Activated CD4-positive, alpha-beta T cell treated with anti-CD3 and anti-CD28 coated beads for 4 hours (primary cell): ENCODE measurements at places on chromosomes 13 and 19.

DNA sequence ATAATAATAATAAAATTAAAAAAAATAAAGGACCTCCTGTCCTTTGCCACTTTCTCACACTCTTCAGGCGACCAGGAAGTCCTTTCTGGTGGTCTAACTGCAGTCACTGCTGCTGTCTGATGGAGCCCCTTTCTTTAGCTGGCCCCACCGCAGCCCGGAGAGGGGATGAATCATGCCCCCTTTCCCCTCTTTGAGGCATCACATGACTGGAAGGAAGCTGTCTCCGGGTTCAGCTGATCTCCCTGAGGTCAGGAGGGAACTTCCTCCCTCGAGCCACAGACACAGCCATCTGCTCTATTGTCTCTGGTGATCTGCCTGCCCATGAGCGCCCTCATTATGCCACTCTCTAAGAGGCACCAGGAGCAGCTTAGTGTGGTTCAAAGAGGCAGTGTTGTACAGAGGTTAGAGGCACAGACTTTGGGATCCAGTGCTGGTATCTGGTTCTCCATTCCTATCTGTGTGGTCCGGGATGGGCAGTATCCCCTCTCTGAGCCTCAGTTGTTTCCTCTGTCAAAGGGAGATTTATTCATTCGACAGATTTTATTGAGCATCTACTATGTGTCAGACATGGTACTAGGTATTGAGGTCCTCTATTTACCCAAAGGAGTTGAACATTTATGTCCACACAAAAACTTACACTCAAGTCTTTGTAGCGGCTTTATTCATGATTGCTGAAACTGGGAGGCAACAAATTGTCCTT, 30.0 kb downstream of the VAV1 start:
- DNase-seq, result peak; percentile 71

- DNase-seq, result no peak
These were observed 181.5 kb downstream of the DNAJC3 start for GRCh38 chr13:95858286-95859075.

- DNase-seq, result no peak
These were observed 33.1 kb upstream of the TNFAIP8L1 start for GRCh38 chr19:4606181-4606580.

DNA sequence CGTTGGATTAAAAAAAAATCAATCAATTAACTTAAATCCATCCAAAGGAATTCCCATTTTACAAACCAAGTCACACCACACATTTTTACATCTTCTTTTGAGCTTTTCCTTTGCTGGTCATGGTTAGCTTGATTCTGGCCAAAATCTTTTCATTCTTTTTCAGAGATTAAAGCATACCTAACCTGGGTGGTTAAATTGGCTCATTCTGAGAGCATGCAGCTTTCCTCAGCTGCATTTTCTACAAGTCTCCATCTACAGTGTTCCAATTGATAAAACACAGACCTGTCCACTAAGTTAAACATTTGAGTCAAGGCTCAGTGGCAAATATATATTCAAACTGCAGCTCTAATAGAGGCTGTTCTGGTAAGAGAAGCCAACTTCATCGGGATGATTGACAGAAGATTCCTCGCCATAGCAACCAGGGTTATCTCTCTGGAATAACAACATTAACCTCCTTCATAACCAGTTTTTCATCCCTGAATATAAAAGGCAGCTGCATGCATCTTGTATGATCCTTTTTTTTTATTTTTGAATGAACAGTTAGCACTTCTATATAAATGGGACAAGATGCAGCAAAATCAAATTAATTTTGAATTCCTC, 106.2 kb downstream of the DNAJC15 start:
- no peak for DNase-seq

DNA sequence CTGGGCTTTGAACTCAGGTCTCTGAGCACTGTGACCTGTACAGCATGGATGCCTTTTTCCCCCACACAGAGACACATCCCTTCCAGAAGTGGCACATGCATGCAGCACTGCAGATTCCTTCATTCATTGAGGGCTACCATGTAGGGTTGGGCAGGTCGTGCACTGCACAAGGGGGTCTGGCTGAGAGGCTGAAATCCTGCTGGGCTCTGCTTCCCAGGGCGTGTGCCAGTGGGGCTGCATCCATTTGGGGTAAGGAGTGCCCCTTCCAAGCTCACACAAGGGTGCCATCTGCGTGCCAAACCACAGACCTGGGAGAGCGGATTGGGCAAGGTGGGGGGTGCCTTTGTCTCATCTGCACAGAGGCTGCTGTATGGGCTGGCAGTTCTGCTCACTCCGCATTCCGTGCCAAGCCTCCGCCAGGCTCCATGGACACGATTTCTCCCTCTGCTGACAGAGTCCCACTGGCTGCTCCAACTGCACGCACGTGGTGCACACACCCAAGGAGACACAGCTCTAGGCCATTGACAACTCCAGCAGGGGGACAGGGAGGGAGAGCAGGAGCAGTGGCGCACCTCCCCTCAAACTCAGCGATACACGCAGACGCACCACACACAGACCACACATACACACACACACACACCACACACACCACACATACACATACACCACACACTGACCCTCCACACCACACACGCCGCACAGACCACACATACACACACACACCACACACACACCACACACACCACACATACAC, 4.5 kb upstream of the SHISA7 start:
- no peak for DNase-seq

- no peak for DNase-seq
These were observed 66.5 kb downstream of the DGKH start for GRCh38 chr13:42114912-42115311.

DNA sequence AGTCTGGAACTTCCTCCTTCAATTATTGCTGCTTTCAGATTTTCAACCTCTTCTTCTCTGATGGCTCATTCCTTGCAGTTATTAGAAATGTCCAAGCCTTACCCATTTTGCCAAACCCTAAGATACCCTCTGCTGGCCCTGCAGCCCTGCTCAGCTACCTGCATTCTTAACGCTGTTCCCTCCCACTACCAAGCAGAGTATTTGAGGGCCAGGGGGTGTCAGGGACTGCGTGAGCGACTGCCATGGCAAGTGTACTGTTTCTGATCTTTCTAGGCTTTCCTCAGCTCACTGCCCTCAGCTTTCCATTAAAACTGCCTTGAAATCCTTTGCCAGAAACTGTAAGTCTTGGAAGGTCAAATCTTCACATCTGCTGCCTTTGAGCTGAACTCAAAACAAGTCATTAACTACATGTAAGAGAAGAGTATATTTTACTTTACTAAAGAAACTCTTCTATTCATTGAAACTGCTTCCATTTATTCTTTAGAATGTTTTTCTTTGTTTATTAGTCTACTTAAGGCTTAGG, 41.0 kb downstream of the HS6ST3 start:
- DNase-seq, result no peak

GRCh38 chr19:38307076-38307475, 3.0 kb downstream of the C19orf33 start:
- no peak for DNase-seq

DNA sequence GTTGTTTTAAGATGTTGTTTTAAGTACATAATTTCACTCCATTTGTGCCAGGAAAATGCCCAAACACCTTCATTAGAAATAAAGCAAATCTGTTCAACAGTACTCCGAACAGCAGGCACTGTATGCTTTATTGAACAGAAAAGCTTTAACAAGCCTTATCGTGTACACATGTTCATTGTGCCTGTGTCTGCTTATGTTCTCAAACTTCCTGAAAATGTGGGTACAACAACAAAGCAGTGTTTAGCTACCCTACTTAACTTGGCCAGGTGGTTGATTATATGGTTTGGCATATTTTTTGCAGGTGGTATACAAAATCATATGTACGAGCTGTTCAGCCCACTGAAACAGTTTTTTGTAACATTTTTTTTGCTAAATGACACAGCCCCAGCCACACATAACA, 718.0 kb downstream of the DACH1 start:
- DNase-seq, result no peak

- no peak for DNase-seq
These were observed 124.7 kb upstream of the VSTM2B start for GRCh38 chr19:29400917-29401711.

DNA sequence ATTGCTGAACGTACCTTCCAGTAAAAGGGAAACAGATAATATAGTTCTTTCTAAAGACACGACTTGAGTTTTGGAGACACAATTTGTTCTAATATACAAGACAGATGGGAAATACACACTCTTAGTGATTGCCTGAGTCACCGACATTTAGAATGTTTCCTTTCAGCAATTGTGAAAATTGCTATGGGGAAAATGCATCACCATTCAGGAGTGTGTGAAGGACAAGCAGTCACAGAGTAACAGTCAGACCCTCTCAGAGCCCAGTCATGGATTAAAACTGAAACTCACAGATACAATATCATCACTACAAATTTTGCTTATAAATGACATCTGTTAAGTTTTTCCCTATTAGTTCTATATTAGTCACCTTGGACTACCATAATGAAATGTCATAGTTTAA, 286.1 kb downstream of the SPRY2 start:
- DNase-seq, result no peak

DNA sequence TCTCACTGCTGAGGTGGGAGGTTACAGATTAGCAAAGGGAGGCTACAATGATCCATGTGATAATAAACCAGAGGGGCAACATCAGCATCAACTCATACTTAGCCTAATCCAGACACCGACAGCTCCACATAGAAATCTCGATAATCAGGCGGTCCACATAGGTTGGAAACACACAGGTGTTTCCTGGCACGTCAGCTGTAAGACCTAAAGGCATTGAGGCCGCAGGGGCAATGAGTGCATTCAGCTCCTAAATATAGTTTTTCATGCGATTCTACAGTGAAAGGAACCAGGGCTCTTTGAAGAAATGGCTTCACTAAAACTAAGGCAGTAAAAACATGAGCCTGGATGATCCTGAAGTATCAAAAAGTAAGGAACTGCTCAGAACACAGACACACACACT, 19.3 kb downstream of the PLPP2 start:
- no peak for DNase-seq

DNA sequence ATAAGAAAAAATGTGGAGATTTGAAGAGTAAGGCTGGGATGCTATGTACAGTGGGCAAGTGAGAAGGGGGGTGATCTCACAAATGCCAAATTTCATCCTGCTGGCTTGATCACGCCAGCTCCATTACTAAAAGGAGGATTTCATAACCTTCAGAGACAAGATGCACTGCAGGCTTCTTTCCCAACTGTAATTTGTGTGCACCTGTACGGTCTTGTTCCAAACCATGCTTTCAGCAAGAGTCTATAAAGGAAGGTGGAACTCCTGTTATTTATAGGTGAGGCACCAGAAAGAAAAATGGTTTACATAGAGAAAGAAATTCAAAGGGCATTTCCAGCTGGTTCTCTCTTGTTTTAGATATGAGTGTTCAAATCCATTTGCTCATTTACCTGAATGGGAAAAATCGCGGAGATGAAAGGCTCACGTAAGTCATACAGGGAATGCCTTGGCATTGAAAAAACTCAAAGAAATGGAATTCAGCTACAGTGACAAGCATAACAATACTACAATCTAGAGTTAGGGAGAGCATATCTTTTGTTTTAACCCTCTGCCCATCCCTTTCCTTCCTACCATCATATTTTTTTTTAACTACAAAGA, 13.3 kb downstream of the EFNB2 start:
- DNase-seq, result no peak

DNA sequence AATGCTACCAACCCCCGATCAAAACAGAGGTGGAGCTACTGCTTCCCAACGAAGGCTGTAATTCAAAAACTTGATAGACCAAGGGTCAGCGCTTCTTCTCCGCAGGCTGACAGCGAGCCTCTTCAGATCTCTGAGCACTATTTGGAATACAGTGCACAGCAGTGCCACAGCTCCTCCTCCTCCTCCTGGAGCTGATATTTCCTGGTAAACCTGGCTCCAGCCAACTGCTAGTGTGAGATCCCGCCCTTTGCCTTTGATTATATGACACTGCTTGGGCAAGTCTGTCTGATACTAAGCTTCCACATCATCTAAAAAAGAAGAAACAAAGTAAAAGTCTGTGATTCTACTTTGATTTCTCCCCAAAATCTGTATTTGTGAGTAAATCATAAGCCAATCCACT, 710.5 kb downstream of the DACH1 start:
- no peak for DNase-seq

- peak; percentile 77 for DNase-seq
These were observed 11.9 kb upstream of the PRKD2 start for GRCh38 chr19:46728693-46729339.

DNA sequence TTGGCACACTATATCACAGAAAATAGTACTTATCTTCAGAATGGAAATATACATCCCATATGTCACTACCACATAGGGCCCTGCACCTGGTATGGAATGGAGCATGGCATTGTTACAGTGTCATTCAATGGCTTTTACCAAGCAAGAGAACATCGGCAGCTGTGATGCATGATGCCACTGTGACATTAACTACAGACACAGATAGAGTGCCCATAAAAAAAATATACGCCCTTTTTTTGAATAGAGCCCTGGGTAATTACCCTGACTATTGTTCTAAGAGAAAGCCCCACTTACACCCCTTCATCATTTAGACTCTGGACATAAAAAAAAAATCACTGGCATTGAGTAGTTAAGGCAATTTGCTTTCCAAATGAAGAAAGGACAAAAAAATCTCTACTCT, 320.3 kb downstream of the DNAJC15 start:
- DNase-seq, result no peak

DNA sequence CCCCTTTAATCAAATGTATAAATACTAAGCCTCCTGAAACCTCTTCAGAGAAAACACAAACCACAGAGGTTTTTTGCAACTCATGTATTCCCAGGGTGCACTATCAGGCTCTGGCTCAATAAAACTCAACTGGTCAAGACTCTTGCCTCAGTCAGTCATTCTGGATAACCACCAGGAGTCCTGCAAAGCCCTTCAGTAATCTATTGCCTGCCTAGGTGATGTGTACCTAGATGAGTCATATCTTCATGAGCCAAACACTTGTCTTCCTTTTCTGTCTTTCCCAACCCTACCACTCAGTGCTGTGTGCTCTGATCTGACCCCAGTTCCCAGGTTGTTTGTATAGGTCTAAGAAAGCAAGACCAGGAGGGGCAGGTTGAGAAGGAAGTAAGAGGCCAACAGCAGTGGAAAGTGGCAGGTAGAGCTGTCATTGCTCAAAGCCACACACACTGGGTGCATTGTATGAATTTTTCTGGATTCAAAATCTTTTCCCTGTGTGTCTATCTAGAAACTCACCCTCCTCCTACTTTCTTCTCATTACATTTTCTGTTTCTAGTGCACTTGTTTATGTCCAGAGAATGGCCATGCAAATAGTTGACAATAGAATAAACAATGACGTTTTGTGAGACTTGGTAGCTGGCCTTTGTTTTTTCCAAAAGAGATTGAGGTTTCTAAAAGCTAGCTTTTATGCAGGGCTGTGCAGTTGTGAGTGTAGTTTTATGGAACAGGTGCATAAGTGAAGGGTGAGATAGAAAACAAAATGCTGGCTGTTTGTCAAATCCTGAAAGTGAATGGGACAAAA, 48.1 kb downstream of the PSG1 start:
- no peak for DNase-seq

GRCh38 chr19:16070366-16070990, 5.8 kb upstream of the TPM4 start:
- peak; percentile 89 for DNase-seq

DNA sequence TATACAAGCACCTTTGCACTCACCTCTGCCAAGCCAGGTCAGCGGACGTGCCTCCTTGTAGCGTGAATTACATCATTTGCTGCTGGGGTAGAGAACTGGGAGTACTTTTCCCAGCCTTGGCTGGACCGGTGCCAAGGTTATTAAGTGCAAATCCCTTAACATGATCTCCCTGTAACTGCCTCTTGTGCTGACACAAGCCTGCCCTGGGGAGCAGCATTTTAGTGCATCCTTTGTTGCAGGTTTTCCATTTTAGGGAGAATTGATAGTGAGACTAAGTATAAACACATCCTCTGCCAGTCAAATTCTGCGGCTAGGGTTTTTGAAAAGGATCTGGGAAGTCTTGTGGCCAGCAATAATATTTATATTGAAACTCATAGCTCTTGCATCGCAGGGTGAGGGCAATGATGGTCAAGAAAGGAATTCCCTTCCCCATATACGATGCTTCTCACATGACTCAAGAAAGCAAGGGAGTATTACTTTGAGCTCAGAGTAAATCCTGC, 32.7 kb upstream of the DCLK1 start:
- no peak for DNase-seq
